NCI-H187 treated with DMSO at 0.1 percent for 48 hours (cell line): ENCODE measurements at places on chromosomes 12 and 14.

DNA sequence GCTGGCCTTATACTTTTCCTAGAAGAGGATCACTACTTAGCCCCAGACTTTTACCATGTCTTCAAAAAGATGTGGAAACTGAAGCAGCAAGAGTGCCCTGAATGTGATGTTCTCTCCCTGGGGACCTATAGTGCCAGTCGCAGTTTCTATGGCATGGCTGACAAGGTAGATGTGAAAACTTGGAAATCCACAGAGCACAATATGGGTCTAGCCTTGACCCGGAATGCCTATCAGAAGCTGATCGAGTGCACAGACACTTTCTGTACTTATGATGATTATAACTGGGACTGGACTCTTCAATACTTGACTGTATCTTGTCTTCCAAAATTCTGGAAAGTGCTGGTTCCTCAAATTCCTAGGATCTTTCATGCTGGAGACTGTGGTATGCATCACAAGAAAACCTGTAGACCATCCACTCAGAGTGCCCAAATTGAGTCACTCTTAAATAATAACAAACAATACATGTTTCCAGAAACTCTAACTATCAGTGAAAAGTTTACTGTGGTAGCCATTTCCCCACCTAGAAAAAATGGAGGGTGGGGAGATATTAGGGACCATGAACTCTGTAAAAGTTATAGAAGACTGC lies 1.5 kb downstream of the MGAT2 start:
- DNase-seq: no peak

- no peak for DNase-seq
Observed at GRCh38 chr12:63982604-63983295, 138.2 kb downstream of the SRGAP1 start.

- DNase-seq: no peak
Observed at GRCh38 chr12:110543252-110543959, 39.7 kb downstream of the PPTC7 start.

DNA sequence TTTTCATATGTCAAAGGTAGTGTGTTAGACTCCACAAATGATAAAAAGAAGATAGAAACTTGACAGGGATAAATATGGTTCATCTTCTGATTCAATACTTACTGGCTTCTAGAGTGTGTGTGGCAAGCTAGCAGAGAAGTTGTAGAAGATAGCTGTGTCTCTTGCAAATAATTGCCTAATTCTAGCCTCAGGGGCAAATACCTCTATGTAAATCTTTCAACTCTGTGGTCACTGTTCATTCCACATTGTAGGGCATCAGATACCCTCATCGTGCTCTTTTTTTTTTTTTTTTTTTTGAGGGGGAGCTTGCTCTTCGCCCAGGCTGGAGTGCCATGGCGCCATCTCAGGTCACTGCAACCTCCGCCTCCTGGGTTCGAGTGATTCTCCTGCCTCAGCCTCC lies 1.7 kb downstream of the OLR1 start:
- DNase-seq: no peak

GRCh38 chr12:5620896-5621295 lies 189.0 kb downstream of the NTF3 start:
- no peak for DNase-seq

DNA sequence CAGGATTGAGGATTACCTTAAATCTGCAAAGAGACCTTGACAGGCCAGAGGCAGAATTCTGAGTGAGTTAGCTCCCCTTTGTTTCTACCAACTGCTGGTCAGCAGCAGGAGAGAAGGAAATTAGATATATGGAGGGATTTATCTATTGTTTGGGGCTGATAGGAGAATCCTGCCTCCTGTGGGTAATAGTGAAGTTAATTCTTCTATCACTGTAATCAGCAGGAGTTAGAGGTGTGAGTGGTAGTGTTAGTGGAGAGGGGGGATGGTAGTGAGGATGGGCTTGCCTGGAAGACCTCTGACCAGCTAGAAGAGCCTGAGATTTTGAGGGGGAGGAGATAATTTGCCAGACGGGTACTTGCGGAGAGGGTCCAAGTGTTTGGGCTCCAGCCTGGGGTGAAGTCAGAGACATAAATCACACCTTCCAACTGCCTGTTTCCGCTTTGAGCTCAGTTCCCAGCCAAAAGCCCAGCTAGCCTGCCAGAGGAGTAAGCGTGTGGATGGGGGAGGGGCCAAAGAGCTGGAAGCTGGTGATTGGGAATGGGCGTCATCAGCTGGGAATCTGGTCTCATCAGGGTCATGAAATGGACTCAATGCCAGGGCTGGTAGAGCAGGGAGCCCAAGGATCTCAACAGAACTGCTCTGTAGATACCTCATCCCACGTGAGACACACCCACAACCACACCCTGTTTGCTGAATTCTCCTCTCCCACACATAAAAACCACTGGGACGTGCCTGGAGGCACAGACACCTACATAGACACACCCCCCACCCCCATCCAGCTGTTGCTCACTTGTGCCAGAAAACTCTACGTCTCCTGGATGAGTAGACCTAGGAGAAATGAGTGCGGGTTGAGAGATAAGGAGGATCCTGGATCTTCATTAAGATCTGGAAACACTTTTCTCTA lies 13.1 kb upstream of the ITGA5 start:
- no peak for DNase-seq

DNA sequence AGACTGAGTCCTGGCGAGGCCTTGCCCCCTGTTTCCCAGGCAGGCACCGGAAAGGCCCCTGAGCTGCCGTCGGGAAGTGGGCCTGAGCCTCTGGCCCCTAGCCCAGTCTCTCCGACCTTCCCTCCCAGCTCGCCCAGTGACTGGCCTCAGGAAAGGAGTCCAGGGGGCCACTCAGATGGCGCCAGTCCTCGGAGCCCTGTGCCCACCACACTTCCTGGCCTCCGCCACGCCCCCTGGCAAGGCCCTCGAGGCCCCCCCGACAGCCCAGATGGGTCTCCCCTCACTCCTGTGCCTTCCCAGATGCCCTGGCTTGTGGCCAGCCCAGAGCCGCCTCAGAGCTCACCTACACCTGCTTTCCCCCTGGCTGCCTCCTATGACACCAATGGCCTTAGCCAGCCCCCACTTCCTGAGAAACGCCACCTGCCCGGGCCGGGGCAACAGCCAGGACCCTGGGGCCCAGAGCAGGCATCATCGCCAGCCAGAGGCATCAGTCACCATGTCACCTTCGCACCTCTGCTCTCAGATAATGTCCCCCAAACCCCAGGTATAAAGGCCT lies 10.9 kb downstream of the TNS2 start:
- no peak for DNase-seq

DNA sequence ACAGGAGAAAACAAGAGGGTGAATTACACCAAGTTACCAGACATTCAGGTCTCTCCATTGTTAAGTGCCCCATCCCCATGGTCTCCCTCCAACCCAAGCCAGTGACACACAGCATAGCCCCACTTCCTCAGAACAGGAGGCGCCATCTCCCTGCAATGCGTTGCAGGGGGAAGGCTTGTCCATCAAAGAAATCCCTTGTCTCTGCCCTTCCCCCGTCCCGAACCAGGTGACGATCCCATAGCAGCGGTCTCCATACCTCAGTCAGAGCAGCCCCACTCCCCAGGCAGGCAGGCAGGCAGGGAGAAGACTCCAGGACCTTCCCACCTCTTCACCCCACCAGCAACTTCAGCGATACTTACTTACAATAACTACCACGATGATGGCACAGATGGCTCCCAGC lies 5.9 kb downstream of the VAMP1 start:
- DNase-seq: no peak

- DNase-seq: no peak
Observed at GRCh38 chr14:61470961-61471293, 149.5 kb downstream of the PRKCH start.

DNA sequence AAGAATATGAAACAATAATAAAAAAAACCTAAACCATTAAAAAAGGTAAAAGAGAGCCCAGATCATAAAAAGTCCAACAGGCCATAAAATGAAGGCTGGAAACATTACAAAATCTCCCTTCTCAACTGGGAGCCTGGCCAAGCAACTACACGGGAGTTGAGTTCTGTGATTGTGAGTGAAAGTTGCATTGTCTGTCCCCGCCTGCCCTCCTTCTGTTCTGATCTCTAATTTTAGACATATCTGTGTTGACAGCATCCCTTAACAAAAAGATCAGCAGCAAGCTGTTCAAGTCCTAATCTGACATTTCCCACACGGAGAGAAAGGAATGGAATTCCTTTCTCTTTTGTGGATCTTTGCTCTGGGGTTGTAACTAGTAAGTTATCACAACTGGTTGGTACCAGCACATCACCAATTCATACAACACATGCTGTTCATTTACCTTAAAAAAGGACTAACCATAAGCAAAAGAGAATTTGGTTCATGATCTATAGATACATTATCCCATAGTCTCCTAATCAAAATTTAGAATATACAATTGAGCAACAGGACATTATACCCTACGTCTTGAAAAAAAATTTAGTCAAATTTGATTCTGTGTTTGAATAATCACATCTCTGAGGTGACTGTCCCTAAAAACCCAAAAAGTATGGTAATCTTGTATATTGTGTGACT lies 205.1 kb upstream of the GZMB start:
- no peak for DNase-seq

DNA sequence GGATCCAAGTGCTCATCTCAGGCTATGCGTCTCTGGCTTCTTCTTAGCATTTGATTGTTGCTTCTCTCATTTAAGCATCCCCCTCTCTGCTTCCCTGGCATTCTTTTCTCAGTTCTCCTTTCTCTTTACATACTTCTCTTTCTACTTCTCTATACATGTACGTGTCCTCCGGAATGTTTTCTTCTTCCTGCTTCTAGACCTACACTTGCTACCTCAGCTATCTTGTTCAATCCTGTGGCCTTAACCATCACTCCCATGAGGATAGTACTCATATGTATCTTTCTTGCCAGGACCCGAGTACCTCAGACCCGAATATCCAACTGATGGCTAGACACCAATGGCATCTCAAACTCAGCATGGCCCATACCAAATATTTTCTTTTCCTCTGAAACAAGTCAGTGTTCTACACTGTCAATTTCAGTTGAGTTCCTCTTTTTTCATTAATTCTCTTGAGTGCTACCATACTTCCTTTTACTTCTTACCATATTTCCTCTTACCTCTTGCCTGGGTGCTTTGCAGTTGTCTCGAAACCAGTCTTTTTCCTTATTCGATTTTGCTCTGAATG lies 115.1 kb upstream of the SLC38A2 start:
- no peak for DNase-seq

- DNase-seq: no peak
Observed at GRCh38 chr14:105864651-105865265, 338.4 kb downstream of the TMEM121 start.

GRCh38 chr12:6396031-6396430 lies 12.1 kb downstream of the LTBR start:
- DNase-seq: no peak

- DNase-seq: no peak
Observed at GRCh38 chr14:68033336-68033932, 213.9 kb downstream of the RAD51B start.

- DNase-seq: no peak
Observed at GRCh38 chr12:126926023-126926594, 1340.9 kb upstream of the TMEM132C start.
